ENCODE measurements at places on chromosomes 4 and X. TPM values are rescaled to one million over a fixed set of nuclear protein-coding genes. Genes with fewer than 3 reads are reported as not detected.

- peak; percentile 26 for DNase-seq
Measured at GRCh38 chr4:128355305-128355704, 67.7 kb upstream of the PGRMC2 start.

DNA sequence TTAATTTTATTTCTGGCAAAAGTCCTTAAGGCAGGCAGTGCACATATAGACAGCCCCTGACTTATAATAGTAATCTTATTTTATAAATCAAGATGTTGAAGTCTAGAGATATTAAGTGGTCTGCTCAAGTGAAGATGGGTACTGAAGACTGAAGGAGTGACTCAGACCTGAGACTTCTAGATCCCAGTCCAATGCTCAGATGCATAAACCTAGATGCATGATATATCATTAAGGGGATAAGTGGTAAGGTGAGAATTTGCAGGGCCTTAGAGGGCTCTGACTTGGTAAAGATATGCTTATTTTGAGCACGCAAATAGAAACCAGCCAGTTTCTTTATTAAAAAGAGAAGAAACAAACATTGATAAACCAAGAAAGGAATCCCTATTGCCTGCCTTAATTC lies 42.9 kb downstream of the SLC9A7 start:
- no peak for DNase-seq

DNA sequence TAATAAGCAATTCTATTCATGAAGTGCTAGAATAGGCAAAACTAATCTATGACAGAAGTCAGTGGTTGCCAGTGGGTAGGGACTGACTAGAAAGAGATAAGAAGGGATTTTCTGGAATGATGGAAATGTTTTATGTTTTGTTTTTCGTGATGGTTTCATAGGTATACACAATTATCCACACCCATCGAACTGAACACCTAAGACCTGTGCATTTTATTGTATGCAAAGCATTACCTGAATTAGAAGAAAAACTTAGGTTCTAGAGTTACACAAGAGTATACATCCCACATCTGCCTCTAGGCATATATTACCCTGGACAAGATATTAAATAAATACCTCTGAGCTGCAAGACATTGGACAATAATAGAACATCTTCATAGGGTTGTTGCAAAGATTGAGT lies 205.2 kb downstream of the SOWAHB start:
- DNase-seq, result no peak

DNA sequence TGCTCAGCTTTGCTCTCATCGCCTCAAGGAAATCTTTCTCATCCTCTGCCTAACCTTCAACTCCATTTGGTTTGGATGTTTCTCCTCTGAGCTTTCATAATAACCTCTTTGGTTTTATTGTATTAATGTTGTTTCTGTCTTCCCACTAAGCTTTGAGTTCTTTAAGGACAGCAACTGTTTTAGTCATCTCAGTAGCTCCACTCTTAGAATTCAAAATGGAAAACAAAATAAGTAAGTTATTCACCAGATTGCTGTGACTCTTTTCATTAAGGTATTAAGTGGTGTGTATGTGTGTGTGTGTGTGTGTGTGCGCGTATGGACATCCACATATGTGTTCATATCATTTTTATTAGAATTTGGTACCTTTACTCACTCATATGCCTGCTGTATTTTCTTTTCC lies 279.2 kb upstream of the BOD1L1 start:
- no peak for DNase-seq

- peak; percentile 34 for DNase-seq
Measured at GRCh38 chr4:74426101-74426500, 18.8 kb upstream of the AREG start.

DNA sequence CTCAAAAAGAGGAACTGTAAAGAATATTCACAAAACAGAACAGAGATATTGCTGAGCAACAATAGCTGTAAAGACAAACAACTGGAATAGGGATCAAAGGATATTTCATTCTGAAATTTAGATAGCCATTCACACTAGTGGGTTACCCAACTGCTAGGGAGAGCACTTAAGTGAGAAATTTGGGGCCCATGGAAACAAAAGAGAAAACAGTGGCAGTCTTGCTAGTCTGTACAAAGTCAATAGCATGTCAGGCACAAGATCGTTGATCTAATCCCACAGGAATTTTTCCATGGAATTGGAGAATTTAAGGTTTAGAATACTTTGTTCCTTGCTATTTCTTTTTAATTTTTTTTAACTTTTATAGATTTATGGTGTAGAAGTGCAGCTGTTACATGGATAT lies 467.0 kb downstream of the PCDH18 start:
- no peak for DNase-seq

GRCh38 chrX:131895807-131896206 lies 127.3 kb upstream of the STK26 start:
- DNase-seq, result no peak

- no peak for DNase-seq
Measured at GRCh38 chr4:61934198-61934597, 734.1 kb downstream of the ADGRL3 start.

DNA sequence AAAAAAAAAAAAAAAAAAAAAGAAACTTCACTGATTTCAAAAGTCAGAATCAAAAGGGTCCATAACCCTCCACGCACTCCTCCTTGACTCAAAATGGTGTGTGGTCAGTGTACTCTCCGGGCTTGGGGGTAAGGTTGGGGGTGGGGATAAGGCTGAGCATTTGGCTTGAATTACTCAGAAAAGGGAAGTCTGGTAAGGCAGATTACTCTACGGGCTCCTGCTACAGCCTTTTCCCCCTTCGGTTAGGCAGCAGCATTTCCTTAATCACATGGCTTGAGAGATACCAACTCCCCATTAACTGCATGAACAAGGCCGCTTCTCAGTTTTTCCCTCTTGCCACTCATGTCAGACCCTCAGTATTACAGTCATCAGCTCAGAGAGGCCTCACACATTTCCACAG lies 135.4 kb upstream of the DUSP21 start:
- no peak for DNase-seq

GRCh38 chrX:27565992-27566391 lies 24.2 kb upstream of the DCAF8L2 start:
- no peak for DNase-seq

DNA sequence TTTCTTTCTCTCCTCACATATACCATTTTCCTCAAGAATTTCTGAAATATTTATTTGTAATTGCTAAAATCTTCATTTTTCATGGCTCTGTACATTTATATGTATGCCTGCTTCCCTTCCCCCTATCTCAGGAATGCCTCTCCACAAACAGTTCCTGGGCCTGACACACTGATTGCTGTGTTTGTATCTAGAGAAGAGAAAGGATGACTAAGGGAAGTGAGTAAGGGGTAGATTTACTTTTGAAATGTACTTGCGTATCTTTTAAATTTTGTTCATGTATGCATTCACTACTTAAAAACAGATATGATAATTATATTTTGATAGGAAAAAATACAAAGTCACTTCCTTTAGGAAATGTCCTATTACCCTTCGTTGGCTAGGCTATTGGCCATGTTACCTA lies 790.8 kb downstream of the PCDH18 start:
- peak; percentile 72 for DNase-seq

DNA sequence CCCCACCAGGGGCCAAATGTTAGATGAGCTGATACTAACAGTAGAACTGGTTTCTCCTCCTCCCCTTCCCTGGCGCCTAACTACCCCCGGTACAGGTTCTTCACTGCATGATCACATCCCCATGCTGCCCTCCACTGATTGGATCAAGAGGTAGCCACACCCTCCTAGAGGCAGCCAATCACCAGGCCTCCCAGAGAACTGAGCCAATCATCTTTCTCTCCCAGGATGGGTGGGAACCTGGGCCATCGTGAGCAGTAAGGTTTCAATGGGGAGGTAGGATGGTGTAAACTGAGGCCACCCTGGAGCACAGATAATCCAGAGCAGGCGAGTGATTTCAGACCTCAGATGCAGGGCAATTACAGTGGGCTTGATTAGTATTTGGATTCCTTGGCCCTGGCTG lies 64.2 kb downstream of the PPP2R2C start:
- no peak for DNase-seq

F11 gene
- total RNA-seq, result not detected

SMPX gene
- total RNA-seq, result not detected

MFAP3L gene
- total RNA-seq, result 18.2 TPM

SCML2 gene
- total RNA-seq, result 5.9 TPM

All from HT1080 (cell line).